ENCODE measurements at places on chromosomes 6 and 20.

GRCh38 chr6:111730864-111731263, 125.2 kb upstream of the TRAF3IP2 start:
- no peak for DNase-seq

- DNase-seq = no peak
These were observed 117.5 kb downstream of the SAMD5 start for GRCh38 chr6:147625946-147626345.

GRCh38 chr6:143061597-143062385, 1.1 kb downstream of the AIG1 start:
- no peak for DNase-seq

DNA sequence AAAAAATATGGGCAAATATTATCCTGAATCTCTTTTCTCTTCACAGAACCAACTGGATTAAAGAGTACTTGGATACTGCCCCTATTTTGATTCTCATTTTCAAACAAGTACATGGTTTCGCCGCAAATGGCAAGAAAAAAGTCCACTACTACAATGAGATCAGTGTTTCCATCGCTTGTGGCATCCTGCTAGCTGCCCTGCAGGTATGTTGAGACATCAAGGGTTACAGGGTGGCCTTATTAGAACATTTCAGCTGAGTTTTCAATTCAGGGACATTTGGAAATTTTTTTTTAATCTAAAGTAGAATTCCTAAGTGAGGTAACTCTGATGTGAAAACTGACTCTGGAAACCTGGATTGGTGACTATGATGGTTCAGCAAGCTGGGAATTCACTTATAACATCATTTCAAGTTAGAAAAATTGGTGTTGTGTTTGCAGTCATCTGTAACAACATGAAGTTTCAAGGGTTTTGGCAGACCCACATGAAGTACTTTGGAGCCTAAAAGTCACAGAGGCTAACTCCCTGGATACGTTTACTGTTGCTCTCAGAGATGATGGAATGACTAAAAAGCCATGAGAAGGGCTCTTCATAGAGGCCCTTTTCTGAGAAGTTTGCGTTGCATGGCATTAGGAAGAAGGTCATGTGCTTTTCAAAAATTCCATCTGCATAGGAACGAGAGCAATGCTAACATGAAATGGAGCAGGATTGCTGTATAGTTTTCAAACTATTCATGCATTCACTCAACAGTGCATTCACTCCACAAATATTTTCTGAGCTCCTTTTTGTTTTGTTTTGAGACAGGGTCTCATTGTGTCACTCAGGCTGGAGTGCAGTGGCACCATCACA, 25.5 kb downstream of the IYD start:
- no peak for DNase-seq

DNA sequence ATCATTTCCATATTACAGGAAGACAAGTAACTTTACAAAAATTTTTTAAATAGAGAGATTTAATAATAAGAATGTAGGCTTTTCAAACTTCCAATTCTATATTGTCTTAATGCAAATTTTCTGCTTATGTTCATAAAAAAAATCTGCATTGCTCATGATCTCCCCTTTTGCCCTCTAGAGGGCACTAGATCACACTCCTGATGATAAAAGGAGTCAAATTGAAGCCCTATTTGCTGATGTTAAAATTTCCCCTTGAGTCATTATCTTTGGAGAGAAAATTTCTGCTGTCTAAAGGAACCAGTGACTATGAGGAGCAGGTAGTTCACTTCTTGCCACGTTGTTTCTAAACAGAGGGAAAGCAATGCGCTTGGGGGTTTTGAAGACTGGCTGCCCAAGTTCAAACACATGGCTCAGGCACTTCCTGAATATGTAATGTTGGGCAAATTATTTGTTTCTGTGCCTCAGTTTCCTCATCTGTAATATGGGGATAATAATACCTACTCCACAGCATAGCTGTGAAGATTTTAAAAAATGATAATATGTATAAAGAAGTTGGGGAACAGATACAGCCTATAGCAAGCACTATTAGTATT, 874.2 kb downstream of the TFAP2A start:
- DNase-seq = peak; percentile 31

DNA sequence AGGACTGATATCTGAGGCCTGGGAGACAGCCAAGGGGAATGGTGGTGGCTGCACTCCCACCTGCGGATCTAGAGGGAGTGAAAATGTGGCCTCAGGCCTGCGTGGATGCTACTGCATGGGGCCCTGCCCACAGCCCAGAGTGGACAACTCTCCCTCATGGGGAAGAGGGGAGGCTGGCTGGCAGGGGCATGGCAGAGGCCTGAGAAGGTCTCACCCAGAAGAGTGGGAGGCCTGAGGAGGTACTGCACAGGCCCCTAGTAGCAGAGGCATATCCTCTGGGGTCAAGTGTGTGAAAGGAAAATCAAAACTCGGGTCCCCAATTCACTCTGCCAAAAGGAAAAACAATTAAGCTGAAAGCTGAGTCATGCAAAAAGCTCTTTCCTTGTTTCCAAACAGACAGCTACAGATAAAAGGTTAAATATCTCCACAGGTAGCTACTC, 158.2 kb downstream of the AKAP7 start:
- no peak for DNase-seq

DNA sequence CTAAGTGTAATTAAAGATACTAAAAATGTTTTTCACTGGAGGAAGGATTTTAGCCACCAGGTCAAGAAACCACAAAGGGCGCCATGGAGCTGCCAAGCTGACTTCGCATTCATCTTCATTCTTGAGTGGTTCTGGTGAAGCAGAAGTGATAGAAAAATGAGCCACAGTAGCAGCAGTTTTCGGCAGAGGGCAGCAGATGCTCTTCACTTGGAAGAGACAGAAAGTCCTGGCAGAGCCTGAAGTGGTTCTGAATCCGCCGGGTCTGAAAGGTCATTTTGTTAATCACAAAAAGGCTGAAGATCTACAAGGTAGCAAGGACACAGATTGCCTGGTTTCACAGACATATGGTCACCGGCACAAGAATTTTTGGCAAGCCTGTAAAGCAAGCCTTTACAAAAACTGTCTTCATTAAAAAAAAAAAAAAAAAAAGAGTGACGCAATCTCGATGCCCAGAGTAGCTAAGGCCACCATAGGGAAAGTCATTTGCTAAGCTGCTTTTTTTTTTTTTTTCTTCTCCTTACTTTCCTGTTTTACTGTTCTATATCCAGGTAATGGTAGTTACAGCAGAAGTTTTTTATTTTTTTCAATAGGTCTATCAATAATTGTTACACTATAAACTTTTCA, 345.1 kb upstream of the AGPAT4 start:
- DNase-seq = peak; percentile 4
